Occipital lobe (tissue), 3 donors: ENCODE measurements at places on chromosomes 3 and 15. TPM values are rescaled to one million over a fixed set of nuclear protein-coding genes. Genes with fewer than 3 reads are reported as not detected.

Gene SATB1
- 166 TPM for total RNA-seq

Gene ISG20
- total RNA-seq = not detected

Gene ADGRG7
- total RNA-seq = not detected

Gene PPARG
- 0.94 TPM for total RNA-seq

Gene FBXL2
- total RNA-seq = 70.8 TPM

Gene ROPN1
- total RNA-seq = 0.16 TPM

Gene FEZF2
- total RNA-seq = 15.0 TPM

Gene FOXB1
- not detected for total RNA-seq

Gene ZBBX
- 6.1 TPM for total RNA-seq

- no peak for DNase-seq
Measured at GRCh38 chr15:58457466-58457965, 25.7 kb downstream of the LIPC start.

- DNase-seq = no peak
Measured at GRCh38 chr3:123349566-123350435, 99.1 kb downstream of the ADCY5 start.

GRCh38 chr3:100084100-100084806 is 30.0 kb downstream of the FILIP1L start:
- DNase-seq = no peak

DNA sequence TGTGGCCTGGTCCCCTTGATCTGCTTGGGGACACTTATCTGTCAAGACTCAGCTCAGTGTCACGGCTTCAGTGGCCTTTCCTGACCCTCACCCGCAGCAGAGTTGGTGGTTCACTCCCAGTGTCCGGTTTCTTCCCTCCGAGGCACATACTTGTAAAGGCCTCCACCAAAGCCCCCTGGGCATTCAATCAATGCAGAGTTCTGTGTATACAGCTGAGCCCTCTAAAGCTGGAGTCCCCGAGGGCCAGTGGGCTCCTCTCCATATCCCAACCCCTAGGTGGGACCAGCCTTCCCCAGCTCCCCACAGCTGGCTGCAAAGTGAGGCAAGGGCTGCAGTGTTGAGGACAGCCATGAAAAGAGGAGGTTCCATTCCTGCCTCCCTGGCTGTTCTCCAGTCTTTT is 70.9 kb upstream of the RGMA start:
- DNase-seq = no peak

DNA sequence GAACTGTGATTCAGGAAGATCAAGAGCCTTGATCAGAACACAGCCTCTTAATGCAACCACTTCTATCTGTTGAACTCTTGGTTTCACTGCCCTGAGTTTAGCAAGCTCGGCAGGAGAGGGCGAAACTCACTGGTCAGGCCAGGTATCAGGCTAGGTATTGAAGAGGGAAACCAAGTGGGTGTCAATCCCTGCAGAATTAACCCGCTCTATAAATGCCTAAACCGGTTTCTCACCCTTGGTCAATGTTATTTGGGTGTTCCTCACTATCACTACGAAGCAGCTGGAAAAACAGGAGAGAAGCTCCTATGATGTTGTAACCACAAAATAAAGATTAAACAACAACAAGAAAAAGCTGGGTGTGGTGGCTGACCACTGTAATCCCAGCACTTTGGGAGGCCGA is 23.9 kb downstream of the LIPH start:
- no peak for DNase-seq

DNA sequence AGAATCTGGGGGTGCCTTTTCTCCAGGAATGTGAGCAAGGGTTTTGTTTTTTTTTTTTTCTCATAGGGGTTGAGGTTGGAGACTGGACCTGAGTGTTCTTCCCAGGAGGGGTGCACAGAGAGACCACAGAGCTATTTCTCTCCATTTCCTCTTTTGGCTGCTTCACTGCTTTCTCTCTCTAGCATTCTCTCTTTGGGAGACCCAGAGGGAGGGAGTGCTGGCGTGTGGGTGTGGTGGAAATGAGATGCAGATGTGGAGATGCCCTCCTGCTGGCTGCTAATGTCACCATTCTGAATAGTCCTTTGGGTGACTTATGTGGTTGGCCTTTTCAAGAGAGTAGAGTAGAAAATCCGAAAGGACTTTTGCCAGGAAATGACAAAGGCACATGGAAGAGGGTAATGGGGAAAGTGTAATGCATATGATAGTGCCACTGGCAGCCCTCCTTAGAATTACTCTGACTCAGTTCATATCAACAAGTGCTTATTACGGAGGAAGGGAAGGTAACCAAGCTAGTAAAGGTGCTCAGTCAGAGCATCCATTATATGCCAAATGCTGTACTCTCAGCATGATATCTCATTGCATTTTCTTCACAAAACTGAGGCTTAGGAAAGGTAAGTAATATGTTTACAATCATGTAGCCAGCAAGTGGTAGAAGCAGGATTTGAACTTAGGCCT is 1.9 kb downstream of the SYN2 start:
- no peak for DNase-seq

- DNase-seq = no peak
Measured at GRCh38 chr15:101684384-101684783, 32.2 kb upstream of the TM2D3 start.

GRCh38 chr15:78263907-78264303 is 457 bp upstream of the DNAJA4 start:
- no peak for DNase-seq

DNA sequence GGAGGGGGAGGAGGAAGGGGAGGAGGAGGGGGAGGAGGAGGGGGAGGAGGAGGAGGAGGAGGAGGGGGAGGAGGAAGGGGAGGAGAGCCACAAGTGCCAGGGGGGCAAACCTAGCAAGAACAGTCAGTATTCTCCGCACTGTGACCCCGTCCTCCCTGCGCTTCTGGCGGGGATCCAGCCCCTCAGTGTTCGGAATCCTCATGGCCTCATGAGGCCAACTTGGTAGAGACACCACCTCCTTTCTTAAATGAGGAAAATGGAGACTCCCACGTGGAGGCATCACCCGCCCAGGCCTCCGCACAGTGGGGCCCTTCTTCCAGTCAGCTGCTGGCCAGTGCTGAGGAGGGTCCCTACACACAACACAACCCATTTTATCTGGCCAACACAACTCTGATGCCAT is 163.4 kb downstream of the XXYLT1 start:
- DNase-seq = no peak

GRCh38 chr15:100517846-100518245 is 10.9 kb downstream of the CERS3 start:
- DNase-seq = no peak

DNA sequence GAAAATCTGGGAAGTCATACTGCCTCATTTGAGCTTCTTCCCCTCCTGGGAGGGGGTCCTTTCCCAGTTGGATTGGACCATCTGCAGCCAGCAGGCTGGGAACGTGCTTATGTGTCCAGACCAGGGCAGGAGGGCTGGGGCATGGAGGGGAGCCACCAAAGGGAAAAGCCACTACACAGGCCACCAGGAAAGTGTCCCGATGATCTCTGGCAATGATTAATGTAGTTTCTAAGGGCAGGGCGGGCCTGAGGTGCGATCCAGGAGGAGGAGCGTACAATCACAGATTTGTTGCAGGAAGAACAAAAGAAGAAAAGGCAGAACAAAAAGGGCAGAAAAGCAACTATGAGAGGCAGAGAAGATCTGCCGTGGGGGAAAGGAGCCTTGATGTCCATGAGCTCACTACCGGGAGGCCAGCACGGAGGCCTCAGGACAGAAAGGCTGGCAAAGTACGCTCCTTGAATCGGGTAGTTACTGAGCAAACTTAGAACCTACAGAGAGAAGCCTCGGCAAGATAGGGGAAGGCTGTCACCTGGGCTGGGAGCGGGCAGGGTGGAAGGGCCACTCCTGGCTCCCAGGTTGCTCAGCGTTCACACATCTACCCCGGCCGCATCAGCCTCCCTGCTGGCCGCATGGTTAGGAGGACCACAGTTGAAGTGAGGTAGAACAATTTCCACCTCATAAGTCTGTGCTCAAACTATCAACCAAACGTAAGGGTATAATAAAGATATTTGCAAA is 79.5 kb upstream of the PCSK6 start:
- DNase-seq = no peak

DNA sequence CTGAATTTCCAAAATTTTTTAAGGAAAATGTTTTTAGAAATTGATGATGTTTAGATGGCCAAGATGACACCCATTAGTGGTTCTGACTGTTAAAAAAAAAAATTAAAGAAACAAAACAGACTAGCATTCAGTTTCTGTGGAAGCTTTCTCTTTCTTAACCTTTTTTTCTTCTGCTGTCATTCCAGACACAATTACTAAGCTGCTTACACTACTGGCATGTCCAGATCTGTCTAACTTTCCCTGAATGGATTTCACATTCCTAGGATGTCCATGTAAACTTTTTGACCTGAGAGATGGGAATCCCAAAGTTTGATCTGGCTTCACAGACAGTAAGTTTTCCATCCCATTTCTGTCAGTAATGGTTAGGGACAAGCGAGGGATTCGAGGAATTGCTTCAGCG is 10.3 kb upstream of the MTMR10 start:
- no peak for DNase-seq

GRCh38 chr3:126390751-126391150 is 4.0 kb upstream of the CFAP100 start:
- no peak for DNase-seq

- DNase-seq = no peak
Measured at GRCh38 chr3:16186086-16186485, 11.6 kb downstream of the GALNT15 start.

- no peak for DNase-seq
Measured at GRCh38 chr15:30046430-30046829, 36.3 kb upstream of the GOLGA8J start.

DNA sequence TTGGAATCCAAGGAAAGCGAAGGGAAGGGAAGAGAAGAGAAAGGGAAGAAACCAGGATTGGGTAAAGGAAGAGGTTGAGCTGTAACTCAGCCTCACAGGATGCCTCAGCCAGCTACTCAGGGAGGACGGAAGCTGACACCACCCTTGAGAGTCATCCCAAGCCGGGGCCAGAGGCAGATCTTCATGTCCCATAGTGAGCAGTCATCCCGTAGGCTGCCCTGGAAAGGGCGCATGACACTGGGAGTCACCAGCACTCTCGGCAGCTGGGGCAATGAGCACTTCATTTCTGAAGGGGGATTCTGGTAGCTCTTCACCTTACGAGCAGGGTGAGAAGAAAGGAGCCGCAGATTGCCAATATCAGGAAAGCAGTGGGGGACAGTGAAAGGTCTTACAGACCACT is 60.1 kb upstream of the PCSK6 start:
- no peak for DNase-seq

- DNase-seq = no peak
Measured at GRCh38 chr3:129424185-129424841, 4.1 kb downstream of the EFCAB12 start.

DNA sequence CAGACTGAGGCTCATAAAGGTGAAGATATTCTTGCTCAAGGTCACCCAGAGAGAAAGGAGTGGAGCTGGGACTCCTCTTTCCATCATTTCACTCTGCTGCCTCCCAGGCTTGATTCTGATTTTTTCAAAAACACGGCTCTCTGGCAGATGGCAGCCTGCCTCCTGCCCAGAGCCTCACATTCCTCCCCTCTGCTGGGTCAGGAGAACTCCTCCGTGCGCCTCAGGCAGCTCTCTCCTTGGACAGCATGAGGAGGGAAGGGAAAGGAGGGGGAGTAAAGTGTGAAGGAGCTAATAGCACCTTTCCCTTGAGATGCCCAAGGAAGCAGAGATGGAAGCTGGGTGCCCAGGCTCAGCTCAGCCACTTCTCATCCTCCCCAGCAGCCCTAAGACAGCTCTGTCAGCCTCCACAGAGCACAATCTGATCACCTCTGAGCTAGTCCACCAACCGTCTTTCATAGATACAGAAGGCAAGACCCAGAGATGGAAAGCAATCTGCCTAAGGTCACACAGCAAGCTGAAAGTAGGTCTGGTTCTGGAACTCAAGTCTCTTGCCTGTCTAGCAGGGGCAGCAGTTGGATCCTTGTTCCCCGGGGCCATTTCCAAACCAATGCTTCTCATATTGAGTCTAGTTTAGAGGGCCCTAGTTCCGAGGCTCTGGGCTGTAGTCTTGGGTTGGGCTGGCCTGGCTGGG is 3.5 kb downstream of the RLBP1 start:
- no peak for DNase-seq

GRCh38 chr15:74988007-74988800 is 7.2 kb upstream of the SCAMP5 start:
- no peak for DNase-seq

- no peak for DNase-seq
Measured at GRCh38 chr3:34146596-34146995, 348.2 kb downstream of the PDCD6IP start.

- no peak for DNase-seq
Measured at GRCh38 chr3:188170461-188171459, 16.8 kb downstream of the LPP start.

- DNase-seq = no peak
Measured at GRCh38 chr15:92906020-92906419, 5.9 kb downstream of the CHD2 start.

DNA sequence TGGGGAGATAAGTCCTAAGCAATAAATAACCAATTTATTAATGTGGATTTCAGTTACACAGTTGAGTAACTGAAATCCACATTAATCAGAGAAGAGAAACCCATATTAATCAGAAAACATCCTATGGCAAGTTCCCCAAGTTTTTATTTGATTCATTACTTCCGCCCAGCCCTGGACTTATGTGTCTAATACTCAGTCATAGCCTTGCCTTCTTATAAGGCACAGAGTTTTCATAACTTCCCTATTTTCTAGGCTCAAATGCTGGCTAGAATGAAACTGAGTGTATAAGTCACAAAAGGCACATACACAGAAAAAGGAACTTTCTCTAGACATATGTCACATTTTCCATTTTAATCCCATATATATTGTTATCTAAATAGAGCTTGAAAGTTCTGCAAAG is 28.8 kb downstream of the CD47 start:
- no peak for DNase-seq

DNA sequence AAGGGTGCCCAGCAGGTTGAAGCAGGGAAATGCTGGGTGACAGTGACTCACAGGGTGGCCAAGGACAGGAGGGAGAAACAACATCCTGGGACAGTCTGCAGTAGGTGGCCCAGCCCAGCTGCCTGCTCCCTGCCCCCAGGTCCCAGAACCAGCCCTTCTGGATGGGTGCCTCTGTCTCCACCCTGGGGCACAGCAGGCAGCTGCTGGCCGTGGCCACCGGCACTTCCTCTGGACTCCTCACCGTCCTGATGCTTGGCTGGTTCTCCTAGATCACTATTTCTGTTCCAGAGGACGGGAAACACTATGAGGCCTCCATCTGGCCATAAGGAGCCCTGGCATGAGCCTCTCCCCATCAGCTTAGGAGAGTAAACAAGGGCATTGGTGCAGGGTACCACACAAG is 258.9 kb downstream of the XXYLT1 start:
- no peak for DNase-seq

GRCh38 chr3:148718982-148719862 is 21.5 kb downstream of the AGTR1 start:
- no peak for DNase-seq
